ENCODE measurements at places on chromosomes 3 and 15.
A peak's percentile ranks its signal among the peaks of the same experiment; 100 is the strongest.

- no peak for DNase-seq
These were observed 531.2 kb upstream of the CFAP20DC start for GRCh38 chr3:59580996-59581395.

- DNase-seq = peak; percentile 43
These were observed 82.8 kb downstream of the BCHE start for GRCh38 chr3:165754219-165755007.

DNA sequence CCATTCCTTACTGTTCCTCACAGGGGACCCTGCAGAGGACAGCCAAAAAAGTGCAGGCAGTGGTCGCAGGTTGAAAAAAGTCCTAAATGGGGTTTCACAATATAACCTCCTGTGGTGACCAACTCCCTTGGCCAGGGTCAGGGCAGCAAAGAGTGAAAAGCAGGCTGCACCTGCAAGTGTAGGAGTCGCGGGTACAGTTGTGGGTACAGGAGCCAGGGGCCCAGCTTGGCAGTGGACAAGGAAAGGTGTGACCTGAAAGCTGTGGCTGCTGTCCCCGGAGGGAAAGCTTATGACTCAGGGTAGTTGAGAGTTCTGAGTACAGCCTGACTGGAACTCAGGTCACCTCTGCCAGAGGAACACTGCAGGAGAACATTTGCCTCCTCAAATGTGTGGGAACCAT is 1114.1 kb downstream of the ROBO2 start:
- DNase-seq = no peak

- DNase-seq = no peak
These were observed 7.6 kb downstream of the SHF start for GRCh38 chr15:45180201-45180600.

- DNase-seq = no peak
These were observed 28.6 kb downstream of the BHLHE40 start for GRCh38 chr3:5007873-5008272.

DNA sequence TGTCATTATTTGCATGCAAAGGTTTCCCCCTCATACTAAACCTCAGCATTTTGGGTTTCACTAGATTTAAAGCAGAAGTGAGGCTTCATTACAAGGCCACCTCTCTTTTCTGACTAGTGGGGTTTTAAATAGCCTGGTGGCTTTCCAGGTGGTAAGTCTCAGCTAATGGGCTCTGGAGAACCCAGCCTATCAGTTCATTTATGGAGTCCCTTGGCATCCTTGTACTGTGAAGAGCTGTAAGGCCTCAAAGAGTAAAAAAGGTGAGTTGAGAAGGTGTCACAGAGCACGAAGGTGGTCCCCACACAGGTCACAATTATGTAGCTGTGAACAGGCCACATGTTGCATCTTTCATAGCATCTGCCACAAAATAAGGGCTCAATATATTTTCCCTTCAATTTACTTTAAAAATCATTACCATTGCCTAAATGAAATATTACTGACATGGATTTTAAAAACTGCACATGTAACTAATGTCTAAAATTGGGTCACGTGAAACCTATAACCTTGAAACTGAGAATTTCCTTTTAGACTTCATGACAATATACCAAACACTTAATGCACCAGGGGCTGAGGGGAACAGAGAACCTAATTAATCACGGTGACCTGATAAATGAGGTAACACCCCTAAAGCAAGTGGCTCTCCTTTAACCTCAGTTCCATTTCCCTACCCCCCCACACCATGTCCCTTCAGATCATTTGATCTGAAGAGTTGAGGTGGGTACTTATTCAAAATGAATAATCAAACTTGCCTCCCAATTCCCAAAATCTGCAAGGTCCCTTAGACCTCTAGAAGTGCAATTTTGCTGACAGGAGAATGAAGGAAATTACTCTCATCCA is 1.3 kb downstream of the NGLY1 start:
- no peak for DNase-seq

DNA sequence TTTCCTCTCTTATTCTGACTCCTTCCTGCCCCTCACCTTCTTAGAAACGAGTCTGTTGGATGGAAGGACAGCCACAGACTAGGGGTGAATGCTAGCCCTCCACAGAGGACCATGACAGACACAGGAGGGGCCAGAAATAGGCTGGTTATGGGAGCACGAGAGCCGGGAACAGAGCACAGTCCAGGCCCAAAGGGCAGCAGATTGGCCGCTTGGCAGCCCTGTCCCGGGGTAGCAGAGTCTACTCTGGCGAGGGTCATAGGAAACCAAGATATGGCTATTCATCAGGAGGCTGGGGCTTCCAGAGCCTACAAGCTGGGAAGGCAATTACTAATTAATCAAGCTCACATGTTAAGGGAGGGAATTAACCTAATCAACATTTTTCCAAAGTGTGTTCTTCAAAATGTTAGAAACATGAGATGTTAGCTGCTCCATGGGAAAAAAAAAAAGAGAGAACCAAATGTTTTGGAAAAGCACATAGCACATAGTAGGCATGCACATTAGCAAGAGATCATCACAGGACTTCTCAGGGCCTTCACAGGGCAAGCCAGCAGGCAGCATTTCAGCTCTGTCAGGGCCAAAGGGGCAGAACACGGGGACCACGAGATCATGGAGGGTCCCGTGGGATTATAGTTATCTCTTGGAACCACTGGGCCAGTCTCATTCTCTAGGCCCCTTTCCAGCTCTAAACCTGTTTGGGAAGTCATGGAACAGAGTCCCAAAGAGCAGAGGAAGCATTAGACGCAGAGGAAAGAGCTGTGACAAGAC is 13.3 kb downstream of the SEMA3G start:
- DNase-seq = no peak

GRCh38 chr15:41562784-41563198 is 3.8 kb downstream of the TYRO3 start:
- DNase-seq = no peak

GRCh38 chr3:197611255-197611654 is 55.5 kb upstream of the BDH1 start:
- no peak for DNase-seq

DNA sequence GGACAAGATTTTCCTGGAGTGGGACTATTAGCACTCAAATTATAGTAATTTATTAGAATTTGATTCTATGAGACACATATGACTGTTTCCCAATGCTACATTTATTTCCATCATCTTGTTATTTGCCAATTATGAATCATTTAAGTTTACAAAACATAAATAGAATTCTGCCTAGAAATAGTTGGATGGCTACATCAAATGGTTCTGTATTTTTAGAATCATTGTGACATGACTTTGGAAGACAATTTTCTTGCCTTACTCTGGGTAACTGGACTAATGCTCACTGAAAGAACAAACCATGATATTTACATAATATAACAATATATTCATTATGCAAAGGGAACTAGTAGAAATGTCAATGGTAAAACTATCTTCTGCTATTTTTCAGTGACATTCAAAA is 173.5 kb downstream of the ZIC1 start:
- no peak for DNase-seq

DNA sequence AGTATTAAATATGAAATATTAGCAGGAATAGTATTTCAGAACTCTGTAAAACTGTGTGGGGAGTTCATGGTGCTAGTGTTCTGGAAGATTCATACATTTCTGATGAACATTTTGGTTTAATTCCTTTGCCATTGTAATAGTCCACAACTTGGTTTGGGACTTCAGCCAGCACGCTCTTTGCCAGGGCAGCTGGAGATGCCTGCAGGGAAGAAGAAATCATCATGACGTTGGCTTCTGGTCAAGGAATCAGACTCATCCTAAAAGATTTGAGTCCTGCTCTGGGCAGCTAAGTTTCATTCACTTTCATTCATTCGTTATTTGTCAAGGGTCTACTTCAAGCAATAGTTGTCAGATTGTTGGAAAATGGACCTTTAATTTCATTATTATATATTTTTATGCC is 32.4 kb upstream of the MRPL3 start:
- no peak for DNase-seq

DNA sequence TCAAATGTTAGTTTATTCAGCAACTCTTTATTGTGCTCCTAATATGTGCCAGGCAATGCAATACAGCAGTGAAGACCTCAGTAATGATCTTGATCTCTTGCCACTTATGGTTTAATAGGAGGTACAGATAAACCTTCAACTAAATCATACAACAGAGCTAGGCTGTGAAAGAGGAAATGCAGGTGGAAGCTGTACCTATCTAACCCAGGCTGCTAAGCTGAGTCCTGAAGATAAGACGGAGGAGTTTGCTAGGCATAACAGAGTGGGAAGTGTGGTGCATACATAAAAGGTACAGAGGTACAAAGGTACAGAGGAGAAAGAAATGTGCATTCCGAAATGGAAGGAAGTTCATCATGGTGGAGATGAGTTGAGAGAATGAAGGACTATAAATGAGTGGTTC is 35.0 kb downstream of the KBTBD8 start:
- DNase-seq = no peak

GRCh38 chr3:73060302-73060723 is 1.1 kb upstream of the EBLN2 start:
- DNase-seq = no peak

DNA sequence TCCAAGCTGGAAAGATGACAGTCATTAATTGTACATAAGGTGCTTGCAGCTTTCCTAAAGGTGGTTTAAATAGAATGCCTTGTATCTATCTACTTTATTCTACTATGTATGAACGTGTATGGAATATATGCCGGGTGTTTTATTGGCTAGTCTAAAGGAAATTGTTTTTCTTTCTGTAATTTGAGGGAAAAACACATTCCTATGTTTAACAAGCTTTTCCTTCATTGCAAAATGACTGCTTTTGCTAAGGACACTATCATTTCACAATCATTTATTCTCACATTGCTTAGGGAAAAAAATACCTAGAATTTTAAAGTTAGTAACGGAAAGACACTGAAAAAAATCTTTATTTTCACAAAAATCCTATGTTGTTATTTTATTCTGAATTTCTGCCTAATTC is 141.7 kb downstream of the WDR76 start:
- no peak for DNase-seq

DNA sequence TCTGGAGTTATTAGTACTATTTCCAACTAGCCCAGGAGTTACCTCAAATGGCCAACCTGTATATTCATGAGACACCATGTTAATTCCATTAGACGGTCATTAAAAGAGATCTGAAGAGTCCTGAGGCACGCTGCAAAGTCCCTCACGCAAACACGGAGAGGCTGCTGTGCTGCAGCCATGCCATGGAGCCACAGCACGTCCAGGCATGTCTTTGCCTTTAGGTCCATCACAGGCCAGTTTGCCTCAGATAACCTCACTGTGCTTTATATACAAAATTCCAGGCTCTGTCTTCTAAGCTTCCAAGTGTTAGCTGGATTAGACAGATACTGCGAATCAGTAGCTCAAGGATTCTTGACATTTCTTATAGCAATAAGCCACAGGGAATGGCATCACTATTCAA is 9.8 kb upstream of the PLAAT1 start:
- no peak for DNase-seq

- no peak for DNase-seq
These were observed 61.0 kb downstream of the OTOL1 start for GRCh38 chr3:161557445-161558150.

GRCh38 chr3:120471643-120472042 is 20.9 kb upstream of the FSTL1 start:
- DNase-seq = no peak

GRCh38 chr3:132563420-132564069 is 33.5 kb upstream of the ACKR4 start:
- no peak for DNase-seq

DNA sequence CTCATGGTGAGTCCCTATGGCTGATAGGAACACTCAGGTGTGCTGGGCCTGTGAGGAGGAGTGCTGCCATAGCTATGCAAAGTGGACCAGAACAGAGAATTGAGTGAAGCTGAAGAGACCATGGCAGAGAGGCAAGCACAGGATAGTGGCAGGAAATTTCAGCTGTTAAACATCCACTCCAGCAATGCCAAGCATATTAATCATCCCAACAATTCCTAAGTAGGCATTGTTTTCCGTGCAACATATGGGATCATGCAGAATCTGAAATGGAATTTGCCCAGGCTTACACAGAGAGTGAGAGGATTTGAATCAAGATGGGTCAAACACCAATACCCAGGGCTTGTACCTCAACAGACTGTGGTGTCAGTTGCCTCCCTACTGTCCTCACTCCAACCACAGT is 582.6 kb upstream of the UBE2E2 start:
- DNase-seq = peak; percentile 44

GRCh38 chr3:111913163-111913763 is 54.2 kb downstream of the PHLDB2 start:
- peak; percentile 87 for DNase-seq

DNA sequence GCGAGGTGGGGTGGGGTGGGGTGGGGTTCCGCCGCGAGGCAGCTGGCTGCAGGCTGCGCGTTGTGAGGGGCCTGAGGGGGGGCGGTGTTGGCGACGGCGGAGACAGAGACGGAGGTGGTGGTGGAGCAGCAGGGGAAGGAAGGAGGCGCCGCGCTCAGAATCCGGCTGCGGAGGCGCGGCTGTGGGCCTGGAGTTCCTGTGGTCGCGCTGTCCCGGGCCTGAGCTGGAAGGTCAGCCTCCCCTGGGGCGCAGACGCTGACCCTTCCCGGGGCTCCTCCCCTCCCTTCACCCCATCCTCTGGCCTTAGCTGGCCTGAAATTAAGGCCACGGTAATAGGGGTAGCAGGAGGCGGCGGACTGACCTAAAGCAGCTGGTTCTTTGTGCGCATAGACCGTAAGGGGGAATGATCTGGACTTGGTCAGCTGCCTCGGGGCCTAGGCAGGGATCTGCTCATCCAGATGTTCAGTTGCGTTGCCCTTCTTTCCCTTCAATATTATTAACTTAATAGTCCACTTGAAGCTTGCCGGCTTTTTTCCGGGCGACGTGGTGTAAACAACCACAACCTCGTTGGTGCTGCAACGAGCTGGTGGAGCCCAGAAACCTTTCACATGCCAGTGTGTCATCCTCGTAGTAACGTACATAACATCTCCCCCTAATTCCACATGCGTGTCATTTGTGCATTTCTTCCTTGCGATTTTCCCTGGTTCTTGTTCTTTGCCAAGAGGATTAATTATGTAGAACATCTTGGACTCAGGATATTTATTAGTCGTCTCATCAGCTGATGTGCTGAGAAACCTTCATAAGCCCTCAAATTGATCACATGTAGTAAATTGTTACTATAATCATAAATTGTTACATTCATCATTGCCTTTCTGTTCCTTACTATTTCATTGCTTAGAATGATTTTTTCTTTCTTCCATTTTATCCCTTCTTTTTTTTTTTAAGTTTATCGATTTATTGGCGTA is 626 bp downstream of the SEC62 start:
- peak; percentile 52 for DNase-seq

DNA sequence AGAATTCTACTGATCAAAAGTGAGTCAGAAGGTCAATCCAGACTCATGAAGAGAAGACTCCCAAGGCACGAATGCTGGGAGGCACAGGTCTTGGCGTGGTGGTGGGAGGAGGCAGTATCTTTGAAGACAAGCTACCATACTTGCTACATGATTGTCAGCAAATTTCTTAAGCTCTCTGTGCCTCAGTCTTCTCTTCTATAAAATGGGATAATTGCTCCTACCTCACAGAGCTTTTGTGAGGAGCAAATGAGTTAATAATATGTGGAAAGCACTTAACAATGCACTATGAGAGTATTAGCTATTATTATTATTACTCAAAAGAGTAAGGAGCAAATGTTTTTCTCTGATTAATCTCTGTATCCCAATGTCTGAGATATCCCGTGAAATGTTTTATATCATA is 36.2 kb downstream of the EHD4 start:
- DNase-seq = no peak

- DNase-seq = no peak
These were observed 30.1 kb upstream of the TFRC start for GRCh38 chr3:196111939-196112386.

All from NCI-H226 (cell line).